T-helper 17 cell (primary cell): ENCODE measurements at places on chromosomes 4 and X. TPM values are rescaled to one million over a fixed set of nuclear protein-coding genes. Genes with fewer than 3 reads are reported as not detected.

- H3K27me3 ChIP-seq: no peaks in the 10 kb centered on the region
- DNase-seq: peak; percentile 34
- H3K27ac ChIP-seq: peak overlapping the region; percentile 65
- no peaks in the 10 kb centered on the region for H3K36me3 ChIP-seq
- H3K4me1 ChIP-seq: peaks cover 22% of the 10 kb centered on the region
These were observed 12.7 kb downstream of the TKTL1 start for GRCh38 chrX:154308108-154308946.

The IL13RA2 gene
- total RNA-seq: not detected

The DKK2 gene
- total RNA-seq: not detected

- H3K27ac ChIP-seq: no peak overlapping the region
- no peak overlapping the region for H3K4me3 ChIP-seq
- peaks cover 50% of the 10 kb centered on the region for H3K27me3 ChIP-seq
- no peaks in the 10 kb centered on the region for H3K36me3 ChIP-seq
These were observed 25.6 kb upstream of the SPP1 start for GRCh38 chr4:87949961-87950360.

GRCh38 chr4:40099010-40099409 is 42.4 kb downstream of the N4BP2 start:
- H3K4me3 ChIP-seq: no peak overlapping the region
- H3K36me3 ChIP-seq: peaks cover 8% of the 10 kb centered on the region
- H3K4me1 ChIP-seq: peaks cover 10% of the 10 kb centered on the region

DNA sequence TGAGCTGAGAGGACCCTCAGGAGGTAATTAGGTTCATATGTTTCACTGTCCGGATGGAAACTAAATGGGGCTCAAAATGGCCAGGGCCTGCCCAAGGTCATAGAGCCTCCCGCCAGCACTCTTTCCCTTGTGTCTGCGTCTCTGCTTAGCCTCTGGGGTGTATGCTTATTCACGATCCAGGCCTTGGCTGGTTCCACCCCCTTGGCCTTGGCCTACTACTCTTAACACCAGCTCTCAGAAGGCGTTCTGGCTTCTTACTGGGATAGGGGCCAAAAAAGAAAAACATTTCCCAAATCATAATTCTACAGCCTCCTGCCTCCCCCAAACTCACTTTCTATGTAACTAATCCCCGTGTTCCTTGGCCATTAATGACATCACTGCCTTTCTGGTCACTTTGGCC is 68.8 kb downstream of the RTL5 start:
- peaks cover 5% of the 10 kb centered on the region for H3K27me3 ChIP-seq
- no peak for DNase-seq
- H3K4me1 ChIP-seq: peaks cover 8% of the 10 kb centered on the region
- peaks cover 5% of the 10 kb centered on the region for H3K36me3 ChIP-seq

- peaks cover 2% of the 10 kb centered on the region for H3K4me1 ChIP-seq
- H3K27me3 ChIP-seq: no peaks in the 10 kb centered on the region
- H3K36me3 ChIP-seq: no peaks in the 10 kb centered on the region
- H3K4me3 ChIP-seq: no peak overlapping the region
- DNase-seq: no peak
These were observed 5.5 kb upstream of the HGFAC start for GRCh38 chr4:3436048-3436797.

DNA sequence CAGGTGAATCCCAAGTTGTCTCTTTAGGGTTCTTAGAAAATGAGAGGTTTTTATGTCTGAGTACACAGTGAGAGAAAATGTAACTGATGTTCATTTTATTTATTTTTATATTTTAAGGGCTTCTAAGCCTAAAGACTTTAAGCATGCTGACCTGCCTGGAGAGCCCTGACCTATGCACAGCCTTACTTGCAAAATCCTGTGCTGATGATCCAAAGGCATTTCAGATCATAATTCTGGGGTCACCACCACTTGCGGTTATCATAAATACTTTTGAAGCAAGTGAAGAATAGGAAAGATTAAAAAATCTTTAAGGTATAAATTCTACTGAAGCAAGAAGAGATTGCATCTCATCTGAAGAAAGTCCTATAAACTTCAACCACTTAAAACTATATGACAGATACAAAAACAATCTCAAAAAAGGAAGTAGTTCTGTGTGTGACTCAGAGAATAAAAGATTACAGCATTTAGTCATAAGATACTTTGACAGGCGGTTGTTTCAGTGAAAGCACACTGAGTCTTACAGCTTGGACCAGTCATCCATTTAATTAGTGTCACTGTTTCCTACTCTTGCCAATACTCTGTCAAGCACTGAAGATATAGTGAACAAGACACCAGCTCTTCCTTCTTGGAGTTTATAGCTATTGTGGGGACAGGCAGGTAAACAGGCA is 245.2 kb upstream of the DIPK2B start:
- H3K27ac ChIP-seq: no peak overlapping the region
- no peaks in the 10 kb centered on the region for H3K4me1 ChIP-seq
- no peak overlapping the region for H3K4me3 ChIP-seq
- DNase-seq: no peak
- H3K27me3 ChIP-seq: no peaks in the 10 kb centered on the region

- no peak for DNase-seq
- H3K27me3 ChIP-seq: peaks cover 42% of the 10 kb centered on the region
- H3K27ac ChIP-seq: no peak overlapping the region
- H3K4me1 ChIP-seq: peaks cover 11% of the 10 kb centered on the region
- no peak overlapping the region for H3K4me3 ChIP-seq
- peaks cover 3% of the 10 kb centered on the region for H3K36me3 ChIP-seq
These were observed 832 bp upstream of the EVC2 start for GRCh38 chr4:5709207-5709575.

- no peaks in the 10 kb centered on the region for H3K27me3 ChIP-seq
- H3K4me1 ChIP-seq: no peaks in the 10 kb centered on the region
- DNase-seq: no peak
- no peaks in the 10 kb centered on the region for H3K36me3 ChIP-seq
- no peak overlapping the region for H3K27ac ChIP-seq
- no peak overlapping the region for H3K4me3 ChIP-seq
These were observed 1026.0 kb downstream of the ADGRL3 start for GRCh38 chr4:62226082-62226481.

The ABLIM2 gene
- total RNA-seq: 4.3 TPM

GRCh38 chrX:32483534-32484136 is 727.7 kb downstream of the DMD start:
- DNase-seq: no peak
- H3K27ac ChIP-seq: no peak overlapping the region
- no peaks in the 10 kb centered on the region for H3K4me1 ChIP-seq

DNA sequence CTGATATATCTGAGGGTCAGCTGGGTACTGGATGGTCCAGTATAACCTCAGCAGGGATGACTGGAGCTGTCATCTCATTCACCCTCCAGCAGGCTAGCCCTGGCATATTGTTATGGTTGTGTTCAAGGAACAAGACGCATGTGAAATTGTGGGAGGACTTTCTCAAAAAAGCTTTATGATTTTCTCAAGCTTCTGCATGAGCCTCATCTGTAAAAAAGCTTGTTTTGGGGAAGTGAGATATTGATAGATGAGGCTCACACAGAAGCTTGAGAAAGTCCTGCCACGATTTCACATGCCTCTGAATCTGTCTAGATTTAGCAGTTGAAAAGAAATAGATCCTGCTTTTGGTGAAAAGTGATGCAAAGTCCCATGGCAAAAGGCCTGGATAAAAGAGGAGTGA is 93.4 kb downstream of the SPCS3 start:
- H3K27ac ChIP-seq: no peak overlapping the region
- no peak overlapping the region for H3K4me3 ChIP-seq
- H3K27me3 ChIP-seq: peaks cover 9% of the 10 kb centered on the region
- no peaks in the 10 kb centered on the region for H3K4me1 ChIP-seq

DNA sequence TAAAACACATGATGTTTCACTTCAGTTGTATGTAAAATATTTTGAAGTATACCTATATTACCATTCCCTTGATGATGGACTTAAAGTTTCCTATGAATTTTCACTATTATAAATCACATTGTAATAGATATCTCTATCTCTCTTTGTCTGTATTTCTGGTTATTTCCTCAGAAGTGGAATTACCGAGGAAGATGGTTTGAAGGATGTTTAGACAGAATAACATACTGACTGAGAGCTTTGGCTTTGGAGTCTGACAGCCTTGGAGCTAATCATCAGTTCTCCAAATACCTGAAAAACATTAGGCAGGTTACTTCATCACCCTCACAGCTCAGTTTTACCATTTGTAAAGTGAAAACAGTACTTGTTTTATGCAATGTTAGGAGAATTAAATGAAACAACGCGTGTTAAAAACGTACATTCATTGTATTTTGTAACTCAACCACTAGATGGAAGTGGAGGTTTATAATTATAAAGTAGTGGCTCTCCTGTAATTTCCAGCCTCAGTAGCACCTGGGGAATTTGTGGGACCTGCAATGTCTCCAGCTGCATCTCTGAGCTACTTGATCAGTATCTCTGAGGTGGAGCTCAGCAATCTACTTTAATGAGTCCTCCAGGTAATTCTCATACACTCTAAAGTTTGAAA is 14.3 kb downstream of the JCHAIN start:
- H3K36me3 ChIP-seq: no peaks in the 10 kb centered on the region
- peaks cover 15% of the 10 kb centered on the region for H3K27me3 ChIP-seq
- H3K4me1 ChIP-seq: no peaks in the 10 kb centered on the region
- no peak for DNase-seq

DNA sequence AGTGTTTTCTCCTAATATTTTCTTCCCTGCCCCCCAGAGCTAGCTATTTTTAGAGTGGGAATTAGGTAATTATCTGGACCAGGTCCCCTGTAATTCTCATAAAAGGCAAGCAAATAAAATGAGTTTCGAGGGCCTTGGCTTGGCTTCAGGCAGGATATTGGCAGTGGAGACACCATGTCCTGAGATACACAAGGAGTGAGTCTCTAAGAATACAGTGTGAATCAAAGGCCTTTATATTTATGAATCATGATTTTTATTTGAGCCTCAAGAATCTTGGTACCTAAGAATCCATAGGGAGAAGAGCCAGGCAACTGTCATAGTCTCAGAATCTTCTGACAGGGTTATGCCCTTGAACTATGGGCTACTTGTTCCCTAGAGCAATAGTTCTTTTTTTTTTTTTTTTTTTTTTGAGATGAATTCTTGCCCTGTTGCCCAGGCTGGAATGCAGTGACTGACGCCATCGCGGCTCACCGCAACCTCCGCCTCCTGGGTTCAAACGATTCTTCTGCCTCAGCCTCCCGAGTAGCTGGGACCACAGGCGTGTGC is 205.4 kb downstream of the LDB2 start:
- no peak for DNase-seq
- no peaks in the 10 kb centered on the region for H3K27me3 ChIP-seq
- H3K27ac ChIP-seq: no peak overlapping the region
- H3K36me3 ChIP-seq: no peaks in the 10 kb centered on the region
- no peaks in the 10 kb centered on the region for H3K4me1 ChIP-seq

The CXorf65 gene
- total RNA-seq: 68.3 TPM

The IL9R gene
- 2.8 TPM for total RNA-seq

DNA sequence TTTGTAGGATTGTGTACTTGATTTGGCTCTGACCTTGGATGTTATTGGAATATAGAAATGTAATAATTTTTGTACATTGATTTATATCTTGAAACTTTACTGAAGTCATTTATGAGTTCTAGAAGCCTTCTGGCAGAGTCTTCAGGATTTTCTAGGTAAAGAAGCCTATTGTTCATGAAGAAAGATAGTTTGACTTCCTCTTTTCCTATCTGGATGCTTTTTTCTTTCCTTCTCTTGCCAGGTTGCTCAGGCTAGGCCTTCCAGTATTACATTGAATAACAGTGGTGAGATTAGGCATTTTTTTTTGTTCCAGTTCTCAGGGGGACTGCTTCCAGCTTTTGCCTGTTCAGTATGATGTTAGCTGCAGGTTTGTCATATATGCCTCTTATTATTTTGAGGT is 191.1 kb downstream of the NAA11 start:
- no peak for DNase-seq
- no peak overlapping the region for H3K4me3 ChIP-seq
- no peaks in the 10 kb centered on the region for H3K4me1 ChIP-seq
- no peak overlapping the region for H3K27ac ChIP-seq
- no peaks in the 10 kb centered on the region for H3K36me3 ChIP-seq
- no peaks in the 10 kb centered on the region for H3K27me3 ChIP-seq

GRCh38 chr4:137495578-137495977 is 36.7 kb downstream of the PCDH18 start:
- no peaks in the 10 kb centered on the region for H3K27me3 ChIP-seq
- H3K36me3 ChIP-seq: no peaks in the 10 kb centered on the region
- H3K4me1 ChIP-seq: no peaks in the 10 kb centered on the region
- H3K27ac ChIP-seq: no peak overlapping the region
- DNase-seq: no peak
- no peak overlapping the region for H3K4me3 ChIP-seq

DNA sequence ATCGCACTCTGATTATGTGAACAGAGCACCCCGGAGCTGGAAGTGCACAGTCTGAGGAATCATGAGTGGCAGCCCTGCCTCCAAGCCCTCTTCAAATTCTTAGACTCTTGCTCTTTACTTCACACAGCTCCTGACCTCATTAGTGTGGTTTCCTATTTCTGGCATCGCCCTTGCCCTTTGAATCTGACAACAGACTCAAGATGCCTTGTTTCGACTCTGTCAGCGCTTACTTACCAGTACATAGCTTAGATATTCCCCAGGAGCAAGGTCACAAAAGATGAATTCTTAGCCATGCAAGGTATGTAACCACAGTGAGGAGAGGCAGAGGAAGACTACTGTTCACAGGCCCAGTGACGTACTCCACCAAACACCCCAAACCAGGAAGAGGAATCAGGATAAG is 167.2 kb downstream of the KDR start:
- H3K4me3 ChIP-seq: peak overlapping the region; percentile 37
- DNase-seq: no peak
- H3K27me3 ChIP-seq: no peaks in the 10 kb centered on the region
- H3K36me3 ChIP-seq: no peaks in the 10 kb centered on the region
- peaks cover 7% of the 10 kb centered on the region for H3K4me1 ChIP-seq
- peak overlapping the region; percentile 89 for H3K27ac ChIP-seq

- H3K36me3 ChIP-seq: no peaks in the 10 kb centered on the region
- H3K4me3 ChIP-seq: no peak overlapping the region
- DNase-seq: no peak
- no peak overlapping the region for H3K27ac ChIP-seq
- no peaks in the 10 kb centered on the region for H3K27me3 ChIP-seq
These were observed 484.0 kb downstream of the NAF1 start for GRCh38 chr4:162682651-162683050.

- no peak for DNase-seq
- H3K27me3 ChIP-seq: no peaks in the 10 kb centered on the region
- H3K4me3 ChIP-seq: no peak overlapping the region
- H3K4me1 ChIP-seq: no peaks in the 10 kb centered on the region
These were observed 309.1 kb upstream of the KLF3 start for GRCh38 chr4:38354872-38355271.

The SLC49A3 gene
- 1.1 TPM for total RNA-seq

The FGFR3 gene
- not detected for total RNA-seq
